ENCODE measurements at places on chromosomes 7 and 10. TPM values are rescaled to one million over a fixed set of nuclear protein-coding genes. Genes with fewer than 3 reads are reported as not detected.

DNA sequence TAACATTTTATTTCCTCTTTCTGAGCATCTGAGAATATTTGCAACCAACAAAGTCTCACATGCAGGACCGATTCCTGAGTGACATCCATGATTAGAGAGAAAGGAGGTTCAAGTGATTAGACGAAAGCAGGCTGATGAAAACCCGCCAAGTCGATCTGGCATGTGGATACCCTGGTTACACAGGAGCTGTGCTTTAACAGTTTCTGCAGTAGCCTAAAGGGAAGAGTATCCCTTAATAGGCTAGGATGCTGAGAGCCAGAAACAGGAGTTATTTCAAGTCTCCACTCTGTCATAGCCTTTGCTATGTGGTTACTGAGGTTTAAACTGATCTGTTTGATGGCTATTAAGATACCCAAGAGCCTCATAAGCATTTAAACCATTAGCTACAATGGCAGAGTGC lies 82.5 kb downstream of the PRKCQ start:
- no peak overlapping the region for H3K27ac ChIP-seq
- no peaks in the 10 kb centered on the region for H3K27me3 ChIP-seq
- no peak for DNase-seq
- H3K4me3 ChIP-seq = no peak overlapping the region

- H3K27me3 ChIP-seq = peaks cover 9% of the 10 kb centered on the region
- H3K4me3 ChIP-seq = no peak overlapping the region
- no peaks in the 10 kb centered on the region for H3K36me3 ChIP-seq
Measured at GRCh38 chr7:142348100-142348499, 90.2 kb upstream of the PRSS58 start.

DNA sequence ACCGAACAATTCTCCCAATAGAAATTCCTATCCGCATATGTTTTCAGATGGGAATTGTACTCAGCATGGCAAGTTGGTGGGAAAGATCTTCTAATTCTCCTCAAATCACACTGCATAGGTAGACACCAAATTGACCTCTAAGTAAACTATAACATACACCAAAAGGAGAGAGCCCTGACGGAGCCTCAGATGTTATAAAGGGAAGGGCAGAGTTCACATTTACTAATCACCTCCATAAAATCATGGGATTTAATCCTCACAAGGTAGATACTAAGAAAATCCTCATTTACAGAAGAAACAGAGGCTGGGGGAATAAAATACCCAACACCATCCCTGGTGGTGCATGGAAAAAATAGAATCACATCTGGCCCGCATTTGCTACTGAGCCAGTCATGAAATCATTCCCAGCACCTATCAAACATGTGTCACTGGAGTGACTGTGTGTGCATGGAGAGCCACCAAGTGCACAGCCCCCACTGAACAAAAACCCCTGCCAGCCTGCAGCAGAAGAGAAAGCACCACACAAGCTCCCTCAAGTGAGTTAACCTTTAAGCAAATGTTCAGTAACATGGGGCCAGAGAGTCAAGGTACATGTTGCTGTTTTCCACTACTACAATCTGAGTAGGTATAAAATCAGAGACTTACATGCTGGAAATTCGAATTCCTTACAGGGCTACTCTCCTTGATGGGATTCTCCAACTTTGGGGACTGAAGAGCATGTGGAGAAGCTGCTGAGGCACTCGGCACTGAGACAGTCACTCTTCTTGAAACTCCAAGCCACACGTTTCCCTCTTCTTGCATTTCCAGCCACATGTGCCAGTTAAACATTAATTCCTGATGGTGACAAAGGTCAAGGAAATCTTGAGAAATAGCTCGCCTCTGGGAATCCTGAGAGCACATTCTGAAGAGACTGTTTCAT lies at the start of gene DDC:
Gene DDC, minus strand, starts transcription at position 766 of the 919 bp plus-strand sequence. CDS start 21,320 bp downstream, outside the sequence.
- H3K27me3 ChIP-seq = no peaks in the 10 kb centered on the region
- no peak within 1 kb of the TSS for H3K27ac ChIP-seq
- H3K36me3 ChIP-seq = no peaks in the 10 kb centered on the region
- no peaks in the 10 kb centered on the region for H3K4me1 ChIP-seq
- no peak within 1 kb of the TSS for H3K4me3 ChIP-seq

DNA sequence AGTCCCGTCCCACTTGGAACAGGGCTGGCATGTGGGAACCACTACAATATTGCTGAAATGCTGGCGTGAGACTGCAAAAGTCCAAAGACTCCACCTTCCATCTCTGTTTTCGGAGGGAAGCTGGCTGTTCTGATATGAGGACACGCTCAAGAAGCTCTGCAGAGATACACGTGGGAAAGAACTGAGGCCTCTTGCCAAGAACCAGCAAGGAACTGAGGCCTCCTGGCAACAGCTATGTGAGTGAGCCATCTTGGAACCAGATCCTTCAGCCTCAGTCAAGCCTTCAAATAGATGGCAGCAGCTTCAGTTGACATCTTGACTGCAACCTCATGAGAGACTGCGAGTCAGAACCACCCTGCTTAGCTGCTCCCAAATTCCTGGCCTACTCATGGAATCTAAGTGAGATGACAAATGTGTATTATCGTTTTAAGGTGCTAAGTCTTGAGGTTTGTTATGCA lies 30.8 kb downstream of the SGMS1 start:
- no peak overlapping the region for H3K4me3 ChIP-seq
- peaks cover 4% of the 10 kb centered on the region for H3K36me3 ChIP-seq
- no peaks in the 10 kb centered on the region for H3K27me3 ChIP-seq

- no peak for DNase-seq
- peaks cover 57% of the 10 kb centered on the region for H3K4me1 ChIP-seq
- no peaks in the 10 kb centered on the region for H3K27me3 ChIP-seq
- no peaks in the 10 kb centered on the region for H3K36me3 ChIP-seq
- H3K27ac ChIP-seq = no peak overlapping the region
Measured at GRCh38 chr10:22686347-22686746, 28.0 kb downstream of the PIP4K2A start.

The SPDYE9 gene
- not detected for polyA plus RNA-seq

DNA sequence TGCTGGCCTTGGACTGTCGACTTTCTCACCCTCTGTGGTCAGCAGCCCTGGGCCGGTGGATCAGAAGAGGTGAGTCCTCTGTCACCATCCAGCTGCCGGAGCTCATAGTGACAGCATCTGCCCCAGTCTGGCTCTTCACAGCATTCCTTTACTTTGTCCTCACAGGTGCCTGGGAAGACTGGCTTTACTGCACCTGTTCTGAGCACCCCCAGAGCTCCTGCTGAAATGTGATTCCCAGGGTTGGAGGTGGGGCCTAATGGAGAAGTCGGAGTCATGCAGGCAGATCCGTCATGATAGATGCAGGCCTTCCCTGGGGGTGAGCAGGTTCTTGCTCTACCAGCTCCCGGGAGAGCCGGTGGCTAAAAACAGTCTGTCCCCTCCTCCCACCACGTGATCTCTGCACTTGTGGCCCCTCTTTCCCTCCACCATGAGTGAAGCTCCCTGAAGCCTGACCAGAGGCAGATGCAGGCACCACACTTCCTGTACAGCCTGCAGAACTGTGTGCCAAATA lies 171.5 kb downstream of the ZMYND11 start:
- peak; percentile 54 for DNase-seq
- no peaks in the 10 kb centered on the region for H3K36me3 ChIP-seq
- H3K4me1 ChIP-seq = peaks cover 65% of the 10 kb centered on the region
- H3K27ac ChIP-seq = peak overlapping the region; percentile 70
- H3K27me3 ChIP-seq = no peaks in the 10 kb centered on the region

All from naive B cell (primary cell).